ENCODE measurements at places on chromosomes 13 and 19.

DNA sequence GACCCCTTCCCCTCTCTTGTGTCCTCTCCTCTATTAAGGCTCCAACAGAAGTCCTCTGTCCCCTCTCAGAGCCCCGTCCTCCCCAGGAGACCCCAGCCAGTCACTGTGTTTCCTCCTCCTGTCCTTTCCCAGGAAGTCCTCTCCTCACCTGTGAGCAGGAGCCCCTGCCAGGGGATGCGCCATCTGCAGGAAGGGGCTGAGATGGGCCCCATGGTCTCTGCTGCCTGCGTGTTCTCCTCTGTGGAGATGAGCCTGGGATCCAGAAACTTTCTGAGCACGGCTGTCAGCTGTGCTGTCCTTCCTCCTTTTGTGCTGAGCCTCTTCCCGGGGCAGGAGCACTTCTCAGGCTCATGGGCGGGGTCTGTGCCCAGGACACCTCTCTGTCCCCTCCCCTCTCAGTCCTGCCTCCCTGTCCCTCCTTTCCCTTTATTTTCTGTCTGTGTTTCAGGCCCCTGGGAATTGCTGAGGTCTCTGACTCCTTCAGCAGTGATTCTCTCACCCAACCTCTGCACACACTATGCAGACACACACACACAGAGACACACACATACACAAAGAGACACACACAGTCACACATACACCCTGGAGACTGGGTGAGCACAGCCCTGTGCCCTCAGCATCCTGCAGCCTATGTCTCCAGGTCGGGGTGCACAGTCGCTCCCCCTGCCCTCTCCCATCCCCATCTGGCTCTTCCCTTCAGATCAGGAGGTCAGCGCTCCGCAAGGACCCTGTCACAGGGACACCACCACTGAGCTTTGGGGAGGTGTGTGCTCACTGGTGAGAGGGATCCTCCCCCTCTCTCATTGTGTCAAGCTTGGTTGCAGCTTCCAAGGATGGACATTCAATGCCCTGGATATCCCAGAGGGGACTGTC, at the start of gene CEACAM8:
Gene CEACAM8 (minus strand): TSS at position 308 of the 873 bp plus-strand sequence. CDS start 96 bp downstream, at position 212.
- no peak for DNase-seq

- no peak for DNase-seq
These were observed 27.9 kb upstream of the IGFL1 start for GRCh38 chr19:46201454-46202310.

DNA sequence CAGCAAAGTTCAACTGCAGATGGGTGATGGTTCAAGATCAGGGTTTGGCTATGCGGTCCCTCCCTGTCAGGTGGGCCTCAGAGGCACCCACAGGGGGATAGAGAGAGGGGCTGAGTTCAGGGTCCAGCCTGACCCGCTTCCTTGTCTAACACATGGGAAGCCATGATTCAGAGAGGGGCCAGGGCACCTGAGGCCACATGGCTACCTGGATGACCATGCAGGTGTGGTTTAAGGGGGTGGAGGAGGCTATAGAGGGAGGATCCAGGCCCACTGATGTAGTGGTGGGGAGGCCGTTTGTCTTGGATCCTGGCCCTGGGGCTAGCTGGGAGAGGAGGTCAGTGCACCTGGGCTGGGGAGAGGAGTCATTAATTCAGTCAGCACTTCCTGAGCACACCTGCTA, 56.7 kb downstream of the ZNF536 start:
- no peak for DNase-seq

DNA sequence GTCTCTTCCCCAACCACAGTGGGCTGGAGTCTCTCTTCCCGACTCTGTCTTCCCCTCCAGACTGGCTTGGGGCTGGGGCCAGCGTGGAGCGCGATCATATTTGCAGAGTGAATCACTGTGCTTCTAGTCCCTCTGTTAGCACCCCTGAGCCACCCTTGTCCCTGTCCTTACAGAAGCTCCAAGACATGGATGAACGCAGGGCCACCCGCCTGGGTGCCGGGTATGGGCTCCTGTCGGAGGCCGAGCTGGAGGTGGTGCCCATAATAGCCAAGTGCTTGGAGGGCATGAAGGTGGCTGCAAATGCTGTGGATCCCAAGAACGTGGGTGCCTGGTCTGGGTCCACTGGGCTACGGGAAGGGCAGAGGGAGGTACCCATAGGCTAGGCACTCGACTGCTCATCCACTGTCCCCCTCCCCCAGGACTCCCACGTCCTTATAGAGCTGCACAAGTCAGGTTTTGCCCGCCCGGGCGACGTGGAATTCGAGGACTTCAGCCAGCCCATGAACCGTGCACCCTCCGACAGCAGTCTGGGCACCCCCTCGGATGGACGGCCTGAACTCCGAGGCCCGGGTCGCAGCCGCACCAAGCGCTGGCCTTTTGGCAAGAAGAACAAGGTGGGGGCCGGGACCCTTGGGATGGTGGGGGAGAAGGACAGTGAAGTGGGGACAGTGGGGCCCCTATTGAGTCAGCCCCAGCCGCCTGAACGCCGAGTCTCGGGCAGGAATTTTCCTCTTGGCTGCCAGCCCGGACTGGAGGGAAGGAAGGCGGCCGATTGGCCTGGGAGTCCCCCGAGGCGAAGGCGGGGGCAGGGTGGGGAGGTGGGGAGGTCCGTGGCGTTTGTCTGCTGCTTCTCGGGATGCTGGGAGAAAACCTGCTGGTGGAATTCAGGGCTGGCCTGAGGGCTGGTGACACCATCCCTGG, 5.2 kb downstream of the TRIP10 start:
- peak; percentile 86 for DNase-seq

DNA sequence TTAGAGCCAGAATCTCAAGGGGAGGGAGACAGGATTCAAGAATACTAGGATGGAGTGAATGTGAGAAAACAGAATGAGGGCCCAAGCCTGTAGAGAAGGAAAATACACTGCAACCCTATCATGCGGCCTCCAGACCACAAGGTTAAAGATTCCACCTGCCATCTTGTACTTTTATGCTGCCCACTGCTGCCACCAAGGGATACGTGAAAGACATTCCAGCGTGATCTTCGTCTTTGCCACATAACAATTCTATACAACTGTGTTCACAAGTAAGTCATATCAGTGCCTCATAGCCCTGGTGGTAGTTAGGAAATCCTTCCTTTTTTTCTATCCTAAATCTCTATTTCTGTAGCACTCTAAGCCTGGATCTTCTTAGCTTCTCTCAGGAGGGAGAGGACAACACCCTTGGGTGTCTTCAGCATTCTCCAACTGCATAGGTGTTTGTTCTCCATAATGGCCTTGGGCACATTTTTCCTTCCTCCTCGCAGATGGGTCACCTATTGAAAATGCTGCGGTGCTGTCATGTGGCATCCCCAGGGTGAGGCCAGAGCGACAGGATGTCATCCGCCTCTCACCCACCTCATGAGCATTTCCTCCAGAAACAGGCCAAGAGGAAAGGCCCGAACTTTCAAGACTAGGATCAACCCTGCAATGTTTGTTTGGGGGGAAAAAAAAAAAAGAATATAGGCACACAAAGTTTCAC, 13.6 kb downstream of the TPT1 start:
- no peak for DNase-seq

DNA sequence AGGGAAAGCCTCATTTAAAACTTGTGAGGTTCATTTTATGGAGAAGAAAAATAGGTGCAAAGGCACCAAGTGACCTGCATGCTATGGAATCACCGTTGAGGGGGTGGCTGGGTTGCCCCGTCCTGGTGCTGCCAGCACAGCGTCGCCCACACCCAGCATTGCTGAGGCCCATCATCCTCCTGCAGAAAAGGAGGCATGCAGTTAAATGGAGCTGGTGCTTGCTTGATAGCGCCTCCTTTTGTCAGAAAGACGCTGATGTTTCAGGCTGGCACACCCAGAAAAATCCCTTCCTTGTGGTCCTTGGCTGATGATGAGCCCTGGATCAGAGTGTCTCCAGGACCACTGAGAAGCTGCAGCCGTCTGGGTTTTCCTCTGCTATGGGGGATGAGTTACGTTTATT, 36.9 kb downstream of the DHRS12 start:
- no peak for DNase-seq

DNA sequence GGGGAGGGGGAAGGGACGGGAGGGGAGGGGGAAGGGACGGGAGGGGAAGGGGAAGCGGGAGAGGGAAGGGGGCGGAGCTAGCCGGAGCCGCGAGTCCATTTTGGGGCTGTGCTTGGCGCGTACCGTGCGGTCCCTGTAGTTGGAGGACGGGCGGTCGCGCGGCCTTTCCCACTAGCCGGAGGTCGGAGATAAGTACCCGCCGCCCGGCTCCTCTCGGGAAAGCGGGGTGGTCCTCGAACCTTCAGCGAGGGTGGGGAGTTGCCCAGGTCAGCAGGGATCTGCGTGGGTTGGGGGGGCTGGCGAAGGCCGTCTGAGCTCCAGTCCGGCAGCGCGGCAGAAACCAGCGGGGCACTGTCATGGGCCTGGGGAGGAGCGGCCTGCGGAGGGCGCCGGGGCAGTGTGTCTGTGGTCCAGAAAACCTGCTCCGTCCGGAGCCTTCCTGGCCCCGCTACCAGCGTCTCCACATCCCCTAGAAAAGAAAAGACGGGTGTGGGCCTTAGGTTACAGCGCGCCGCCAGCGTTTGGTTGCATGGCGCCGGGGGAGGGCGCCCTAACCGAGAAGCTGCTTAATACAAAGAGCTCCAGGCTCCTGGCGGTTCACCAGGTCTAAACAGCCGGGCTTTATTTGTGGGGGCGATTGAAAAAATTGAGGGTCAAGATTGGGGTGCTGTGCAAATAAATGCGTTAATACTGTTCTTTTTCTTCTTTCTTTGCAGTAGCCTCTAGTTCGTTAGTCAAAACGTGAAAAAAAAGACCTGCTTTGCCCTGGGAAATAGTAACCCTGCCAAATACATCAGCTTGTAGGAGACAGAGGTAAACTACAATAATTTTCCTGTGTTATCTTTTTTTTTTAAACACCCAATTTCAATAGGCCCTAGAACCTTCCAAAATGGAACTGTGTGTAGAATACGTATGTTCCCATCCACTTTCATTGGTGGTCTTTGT, at the start of gene TRIM13:
Gene TRIM13 (plus strand): TSS at position 92 of the 945 bp plus-strand sequence. CDS start 14,899 bp downstream, outside the sequence.
- peak; percentile 90 for DNase-seq

DNA sequence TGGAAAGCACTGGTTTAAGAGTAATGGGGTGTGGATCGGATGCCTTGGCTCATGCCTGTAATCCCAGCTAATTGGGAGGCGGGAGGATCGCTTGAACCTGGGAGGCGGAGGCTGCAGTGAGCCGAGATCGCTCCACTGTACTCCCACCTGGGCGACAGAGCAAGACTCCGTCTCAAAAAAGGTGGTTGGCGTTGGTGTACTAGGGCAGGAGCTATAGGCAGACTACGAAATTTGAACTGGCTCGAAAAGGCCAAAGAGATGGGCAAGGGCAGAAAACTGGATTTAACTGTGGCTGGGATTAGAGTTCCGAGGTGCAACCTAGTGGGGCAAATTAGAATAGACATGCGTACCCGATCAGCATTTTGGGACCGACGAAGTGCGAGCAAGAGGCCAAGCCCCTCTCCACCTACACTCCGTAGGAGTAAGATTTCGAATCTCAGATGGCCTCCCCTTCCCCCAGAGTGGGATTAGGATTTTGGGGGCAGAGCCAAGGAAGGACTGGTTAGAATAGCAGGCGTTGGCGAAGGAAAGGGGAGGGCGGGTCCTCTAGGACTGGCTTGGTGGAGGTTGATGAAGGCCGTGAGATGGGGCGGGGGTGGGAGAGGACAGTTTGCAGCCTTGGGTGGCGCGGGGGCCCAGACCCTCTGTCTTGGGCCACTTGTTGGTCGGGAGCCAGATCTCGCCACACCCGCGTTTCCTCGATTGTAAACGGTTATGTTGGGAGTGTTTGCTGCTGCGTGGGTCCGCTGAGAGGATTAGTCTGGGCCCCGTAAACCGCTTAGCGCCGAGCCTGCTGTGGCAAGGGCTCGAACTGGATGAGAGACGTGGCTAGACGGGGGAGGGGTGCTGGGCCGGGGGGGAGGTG, 2.0 kb upstream of the INAFM1 start:
- no peak for DNase-seq

GRCh38 chr19:3768015-3768747, 3.8 kb downstream of the RAX2 start:
- no peak for DNase-seq

GRCh38 chr19:10268071-10268470, 2.8 kb upstream of the ICAM1 start:
- DNase-seq = no peak

DNA sequence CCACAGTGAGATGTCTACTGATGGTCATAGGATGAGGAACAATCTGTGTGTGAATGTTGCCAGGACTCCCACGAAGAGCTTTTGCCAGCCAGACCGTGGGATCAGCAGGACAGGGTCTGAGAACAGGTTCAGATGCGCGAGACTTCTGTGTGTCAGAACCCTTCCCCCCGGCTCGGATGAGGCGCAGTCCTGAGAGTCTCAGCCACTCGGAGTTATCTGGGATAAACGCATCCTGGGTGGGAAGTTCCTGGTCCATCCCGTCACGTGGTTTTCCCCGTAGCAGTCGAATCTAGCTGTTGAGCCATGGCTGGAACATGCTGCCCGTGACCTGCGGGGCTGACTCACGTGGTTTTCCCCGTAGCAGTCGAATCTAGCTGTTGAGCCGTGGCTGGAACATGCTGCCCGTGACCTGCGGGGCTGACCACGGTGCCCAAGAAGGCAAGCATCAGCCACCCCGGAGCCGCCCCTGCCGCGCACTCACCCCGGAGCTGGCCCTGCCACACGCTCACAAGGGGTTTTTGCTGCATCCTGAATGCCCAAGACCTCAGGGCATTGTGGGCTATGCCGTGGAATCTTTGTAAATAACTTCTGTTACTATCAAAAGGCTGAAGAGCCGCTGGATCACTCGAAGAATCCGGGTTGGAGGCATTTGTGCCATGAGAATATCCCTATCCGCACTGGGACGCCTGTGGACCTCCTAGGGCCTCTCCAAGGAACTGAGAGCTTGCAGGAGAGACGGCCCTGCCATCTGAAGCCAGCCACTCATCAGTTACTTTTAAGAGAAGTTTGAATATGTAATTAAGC, 130.8 kb upstream of the MCF2L start:
- DNase-seq = no peak

- DNase-seq = no peak
These were observed 408.1 kb upstream of the SLITRK1 start for GRCh38 chr13:84290386-84290785.

- peak; percentile 38 for DNase-seq
These were observed 2.1 kb downstream of the UNC13A start for GRCh38 chr19:17686023-17686521.

- no peak for DNase-seq
These were observed 1216.0 kb upstream of the PCDH20 start for GRCh38 chr13:62631619-62632018.

DNA sequence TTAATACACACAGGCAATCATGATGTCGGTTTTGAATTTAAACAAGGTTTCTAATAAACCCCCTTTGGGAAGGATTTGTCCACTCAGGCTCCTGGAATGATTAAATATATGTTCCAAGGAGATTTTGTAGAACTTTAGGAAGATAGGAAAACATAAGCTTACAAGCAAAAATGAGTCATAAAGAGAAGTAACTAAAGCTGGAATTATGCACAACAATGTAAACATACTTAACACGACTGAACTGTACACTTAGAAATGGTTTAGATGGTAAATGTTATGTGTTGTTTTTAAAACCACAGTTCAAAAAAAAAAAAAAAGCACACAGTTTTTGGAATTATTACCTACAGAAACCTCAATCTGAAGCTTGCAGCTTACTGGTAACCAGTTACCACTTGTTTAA, 304.4 kb downstream of the NALCN start:
- no peak for DNase-seq

- no peak for DNase-seq
These were observed 145.7 kb downstream of the MIPEP start for GRCh38 chr13:23743278-23744076.

Data from fibroblast of skin of right biceps (primary cell).